ENCODE measurements at places on chromosomes 2 and 18.

DNA sequence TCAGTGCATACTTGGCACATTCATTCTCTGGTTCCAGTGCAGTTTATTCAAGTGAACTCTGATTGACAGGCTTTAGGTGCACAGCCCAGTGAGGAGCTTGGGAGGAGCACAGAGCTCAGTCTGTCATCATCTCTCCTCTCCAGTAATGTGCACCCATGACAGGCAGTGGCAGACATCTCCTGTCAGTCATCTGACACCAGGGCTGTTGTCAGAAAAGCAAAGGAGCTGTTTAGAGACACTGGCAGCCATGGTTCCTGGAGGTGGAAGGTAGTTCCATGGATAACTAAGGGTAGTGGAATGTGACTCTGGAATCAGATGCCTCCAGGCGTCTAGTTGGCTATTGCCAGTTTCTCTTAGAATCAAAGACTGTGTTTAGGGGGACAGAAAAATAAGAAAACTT lies 308.8 kb downstream of the DCDC2C start:
- no peak for DNase-seq

DNA sequence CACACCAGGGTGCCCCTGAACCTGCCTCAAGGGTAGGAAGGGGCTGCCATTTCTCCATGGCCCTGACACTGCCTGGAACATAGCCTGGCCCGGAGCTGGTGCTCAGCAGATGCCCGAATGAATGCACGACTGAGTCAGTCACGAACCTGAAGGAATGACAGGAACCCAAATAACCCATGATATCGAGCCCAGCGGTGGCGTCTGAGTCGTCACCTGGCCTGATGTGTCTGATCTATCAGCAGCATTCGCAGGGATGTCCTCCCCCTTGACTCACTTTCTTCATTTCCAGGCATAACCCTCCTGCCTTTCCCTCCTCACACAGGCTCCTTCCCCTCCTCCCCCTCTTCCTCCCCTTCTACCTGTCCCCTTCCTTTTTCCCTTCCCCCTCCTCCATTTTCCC lies 52.1 kb upstream of the SMAD7 start:
- no peak for DNase-seq

- no peak for DNase-seq
Observed at GRCh38 chr2:171180229-171180930, 19.7 kb upstream of the TLK1 start.

DNA sequence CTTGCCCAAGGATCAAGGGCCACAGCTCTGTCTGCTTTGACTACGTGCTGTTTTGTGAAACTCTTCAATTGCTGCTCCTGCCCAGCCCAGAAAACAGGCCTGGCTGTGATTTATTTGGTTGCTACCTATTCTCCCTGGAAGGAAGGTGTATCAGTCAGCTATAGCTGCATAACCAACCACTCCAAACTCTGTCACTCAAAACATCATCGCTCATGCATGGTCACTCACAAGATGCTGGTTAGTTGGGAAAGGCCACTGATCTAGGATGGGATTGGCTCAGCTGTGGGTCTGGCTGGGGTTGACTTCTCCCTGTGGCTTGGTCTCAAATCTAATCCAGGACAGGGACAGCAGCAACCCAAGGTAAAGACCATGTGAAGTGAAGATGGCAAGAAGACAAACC lies 14.6 kb downstream of the TEX51 start:
- no peak for DNase-seq

DNA sequence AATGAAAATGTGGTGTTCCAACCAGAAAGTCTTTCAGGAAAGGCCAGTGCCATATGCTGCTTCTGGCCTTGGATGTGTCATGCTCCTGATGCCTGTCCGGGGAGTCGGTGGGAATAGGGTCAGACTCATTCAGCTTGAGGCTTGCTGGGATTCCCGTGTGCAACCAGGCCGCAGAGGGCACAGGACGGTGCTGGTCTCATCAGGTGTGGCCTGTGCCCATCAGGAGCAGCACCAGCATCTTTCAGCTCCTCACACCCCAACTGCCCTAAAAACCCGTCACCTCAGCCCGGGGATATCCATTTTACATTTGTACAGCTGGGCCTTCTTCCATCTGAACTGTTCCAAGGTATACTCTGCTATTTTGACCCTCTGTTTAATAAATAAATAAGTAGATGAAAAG lies 13.3 kb upstream of the CNNM3 start:
- DNase-seq = no peak

GRCh38 chr2:100903534-100904258 lies 83.8 kb downstream of the NPAS2 start:
- no peak for DNase-seq

Measured in NCI-H146 (cell line).